Fibroblast of skin of left quadriceps (primary cell): ENCODE measurements at places on chromosomes 3 and 15.
A peak's percentile ranks its signal among the peaks of the same experiment; 100 is the strongest.

DNA sequence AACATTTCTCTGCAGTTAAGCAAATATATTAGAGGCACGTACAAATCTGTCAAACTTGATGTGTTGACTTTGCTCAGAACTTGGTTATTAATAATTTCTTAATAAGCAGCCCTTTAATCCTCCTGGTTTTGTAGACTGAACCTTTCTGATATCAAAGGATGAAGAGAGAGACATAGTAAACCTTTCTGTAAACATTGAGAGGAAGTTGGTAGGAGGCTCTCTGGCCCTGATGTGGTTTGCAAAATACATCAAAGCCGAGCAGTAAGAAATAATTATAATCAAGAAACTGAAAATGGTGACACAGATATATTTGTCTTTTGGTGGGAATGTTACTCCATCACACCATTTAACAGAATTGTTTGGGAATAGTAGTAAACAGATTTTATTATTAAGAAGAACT lies 111.9 kb downstream of the OXSM start:
- no peak for DNase-seq

- DNase-seq: no peak
Measured at GRCh38 chr3:37718632-37719031, 143.0 kb upstream of the CTDSPL start.

GRCh38 chr3:136547293-136547692 lies 204.9 kb downstream of the STAG1 start:
- peak; percentile 29 for DNase-seq

- DNase-seq: no peak
Measured at GRCh38 chr15:71630475-71630809, 179.9 kb upstream of the NR2E3 start.
